ENCODE measurements at places on chromosomes 1 and 21.

GRCh38 chr1:70387507-70387906, 23.6 kb upstream of the CTH start:
- DNase-seq: no peak

DNA sequence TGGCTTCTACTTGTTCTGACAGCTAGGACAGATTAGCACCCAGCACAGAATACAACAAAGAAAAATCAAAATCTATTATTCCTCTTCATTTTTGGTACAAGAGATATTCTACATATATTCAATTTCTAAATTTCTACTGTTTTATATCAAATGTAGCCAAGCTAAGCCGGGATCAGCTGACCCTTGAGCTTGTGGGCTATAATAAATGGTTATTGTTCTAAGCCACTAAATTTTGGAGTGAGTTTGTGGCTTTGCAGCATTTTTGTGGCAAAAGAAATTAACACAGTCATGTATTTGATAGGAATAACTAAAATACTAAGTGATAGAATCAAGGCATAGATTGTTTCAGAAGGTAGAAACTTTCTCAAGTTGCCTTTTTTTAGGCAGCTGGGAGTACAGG, 50.7 kb downstream of the APP start:
- DNase-seq: no peak

- DNase-seq: no peak
These were observed 41.4 kb downstream of the PTPRF start for GRCh38 chr1:43572084-43572483.

DNA sequence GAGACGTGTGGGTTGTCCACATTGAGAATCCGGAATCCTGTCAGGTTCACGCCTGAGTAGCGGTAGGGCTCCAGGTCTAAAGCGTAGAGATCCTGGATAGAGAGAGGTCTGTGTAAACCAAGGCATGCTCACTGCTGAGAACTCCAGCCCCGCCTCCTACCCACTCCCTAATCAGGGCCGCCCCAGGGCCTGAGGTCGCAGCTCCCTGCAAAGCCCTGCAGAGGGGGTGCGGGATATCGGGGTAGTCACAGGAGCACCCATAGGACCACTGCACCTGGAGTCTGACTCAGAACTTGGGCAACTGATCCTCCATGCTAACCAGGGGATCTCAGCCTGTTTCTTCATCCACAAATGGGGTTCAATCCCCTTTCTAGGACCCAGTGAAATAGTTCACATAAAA, 174.4 kb downstream of the GRIK3 start:
- DNase-seq: no peak

DNA sequence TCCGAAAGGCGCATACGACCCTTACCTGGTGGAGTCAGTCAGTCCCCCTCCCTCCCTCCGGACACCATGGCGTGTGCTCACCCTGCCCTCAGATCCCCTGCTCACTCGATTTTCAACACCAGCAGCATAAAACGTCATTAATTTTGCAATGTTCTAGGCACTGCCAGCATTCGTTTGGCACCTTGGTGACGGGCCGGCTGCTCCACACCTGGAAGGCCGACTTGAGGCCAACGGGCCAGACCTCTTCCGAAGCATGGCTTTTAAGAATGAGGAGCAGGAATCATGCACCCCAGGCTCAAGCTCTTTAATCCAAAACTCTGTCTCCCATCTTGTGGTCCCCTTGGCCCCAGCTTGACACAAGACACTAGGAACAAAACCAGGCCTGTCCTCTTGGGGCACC, 33.1 kb downstream of the NPHP4 start:
- no peak for DNase-seq

GRCh38 chr1:51330331-51331201, at the start of gene TTC39A:
Gene TTC39A, minus strand, starts transcription at chr1:51330562. Its CDS starts 85 bp downstream, at chr1:51330477.
- no peak for DNase-seq

GRCh38 chr1:150905301-150905700, 18.4 kb downstream of the CTXND2 start:
- DNase-seq: no peak

DNA sequence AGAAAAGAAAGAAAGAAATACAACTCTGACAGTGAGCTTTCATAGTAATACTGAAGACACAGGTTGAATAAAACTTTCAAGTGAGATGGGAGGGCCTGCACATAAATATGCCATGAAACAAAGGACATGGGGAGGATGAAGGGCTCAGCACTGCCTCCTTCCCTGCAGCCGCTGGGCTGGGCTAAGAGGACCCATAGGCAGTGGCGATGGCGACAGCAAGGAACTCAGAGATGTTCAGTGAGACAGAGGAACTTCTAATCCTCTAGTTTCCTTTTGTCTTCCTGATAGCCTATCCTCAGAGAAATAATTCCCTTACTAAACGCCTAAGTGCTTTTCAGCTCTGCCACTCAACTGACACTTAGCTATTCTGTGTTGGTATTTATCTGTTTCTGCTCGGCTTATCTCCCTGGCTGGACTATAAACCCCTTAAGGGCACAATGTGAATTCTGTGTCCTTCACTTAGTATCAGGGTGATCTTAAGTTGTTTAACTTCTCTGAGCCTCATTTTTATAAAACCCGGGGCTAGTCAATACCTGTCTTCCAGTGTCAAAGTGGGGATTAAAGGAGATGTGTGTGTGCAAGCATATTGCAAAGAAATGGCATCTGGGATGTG, 24.4 kb upstream of the IER5 start:
- DNase-seq: no peak

DNA sequence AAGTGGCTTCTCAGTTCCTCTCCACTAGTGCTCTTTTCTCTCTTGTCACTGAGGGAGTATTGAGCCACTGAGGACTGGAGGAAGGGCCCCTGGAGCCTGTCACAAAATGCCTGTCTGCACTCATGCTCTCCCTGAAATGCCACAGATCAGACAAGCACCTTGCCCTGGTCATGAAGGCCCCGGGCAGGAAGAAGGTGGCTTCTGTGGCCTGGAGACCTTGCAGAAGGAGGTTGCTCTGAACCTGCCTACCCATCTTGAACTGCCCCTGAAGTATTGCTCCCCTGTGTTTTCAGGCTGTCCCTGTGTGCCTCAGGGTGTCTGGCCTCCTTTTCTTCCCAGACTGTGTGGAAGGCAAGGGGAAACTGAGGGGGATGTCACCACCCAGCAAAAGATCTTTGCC, 3.1 kb downstream of the PKP1 start:
- DNase-seq: no peak

GRCh38 chr21:25536752-25537151, 70.5 kb downstream of the MRPL39 start:
- no peak for DNase-seq

GRCh38 chr1:52157582-52157981, 15.7 kb downstream of the ZFYVE9 start:
- DNase-seq: no peak

DNA sequence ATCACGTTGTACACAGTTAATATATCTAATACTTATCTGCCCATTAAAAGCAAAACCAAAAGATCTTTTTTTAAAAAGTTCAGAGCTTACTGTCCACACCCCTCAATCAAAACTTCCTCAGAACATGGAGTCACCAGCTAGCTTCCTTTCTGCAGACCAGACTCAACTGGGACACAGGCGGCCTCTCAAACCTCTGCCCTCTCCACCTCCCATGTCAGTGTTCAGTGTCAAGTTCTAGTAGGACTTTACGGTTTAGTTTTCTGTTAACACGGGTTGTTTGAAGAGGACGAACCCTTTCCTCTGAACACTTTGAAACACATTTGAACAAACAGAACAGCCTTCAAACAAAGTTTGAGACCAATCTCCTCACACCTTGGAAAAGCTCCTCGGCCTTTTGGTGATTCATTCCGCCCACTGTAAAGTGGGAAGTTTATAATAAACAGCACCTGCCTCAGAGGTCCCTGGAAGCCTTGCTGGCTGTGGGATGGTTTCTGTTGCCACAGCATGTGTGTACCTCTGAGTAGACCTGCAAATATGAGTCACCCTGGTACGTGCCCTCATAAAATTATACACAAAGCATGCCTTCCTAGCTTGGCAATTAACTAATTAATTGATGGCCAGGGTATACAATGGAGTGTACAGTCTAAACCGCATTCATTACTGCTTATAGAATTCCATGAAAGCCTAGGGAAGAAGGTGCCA, 48.4 kb upstream of the SIPA1L2 start:
- DNase-seq: no peak

DNA sequence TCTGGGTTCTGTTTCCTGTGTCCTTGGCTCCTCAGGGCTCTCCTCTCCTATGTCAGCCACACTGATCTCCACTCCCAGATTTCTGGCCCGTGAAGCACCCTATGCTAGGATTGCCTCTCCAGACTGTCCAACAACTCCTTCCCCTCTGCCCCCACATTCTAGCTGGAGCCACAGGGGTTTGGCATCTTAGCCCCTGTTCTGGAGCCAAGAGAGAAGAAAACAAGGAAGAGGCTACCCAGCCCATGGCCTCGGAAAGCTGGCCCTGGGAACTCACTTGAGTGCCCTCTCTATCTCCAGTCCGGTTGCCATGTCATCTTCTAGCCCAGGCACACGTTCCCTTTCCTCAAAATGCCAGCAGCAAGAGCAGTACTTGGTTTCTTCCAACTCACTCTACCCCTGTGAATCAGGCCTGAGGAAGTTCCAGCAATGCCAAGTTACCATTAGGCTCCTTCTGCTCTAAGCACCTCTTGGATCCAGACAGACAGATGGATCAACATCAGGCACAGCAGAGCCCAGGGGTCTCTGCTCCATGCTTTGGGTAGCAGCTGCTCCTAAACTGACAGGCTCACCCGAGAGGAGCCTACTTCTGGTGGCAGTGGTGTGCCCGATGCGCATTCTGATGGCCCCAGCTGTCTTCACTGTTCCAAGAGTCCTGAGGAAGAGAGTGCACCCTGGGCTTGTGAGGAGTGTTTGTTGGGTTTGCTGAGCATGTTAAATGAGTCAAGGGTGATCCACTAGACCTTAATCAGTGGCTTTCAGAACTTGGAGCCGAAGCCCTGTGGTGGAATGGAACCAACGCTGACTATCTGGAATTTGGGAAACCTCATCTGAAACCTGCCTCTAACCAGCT, 11.6 kb upstream of the GPR61 start:
- no peak for DNase-seq

- no peak for DNase-seq
These were observed 263.8 kb downstream of the KCNT2 start for GRCh38 chr1:196344453-196344852.

- no peak for DNase-seq
These were observed 1.6 kb downstream of the C8A start for GRCh38 chr1:56856186-56856585.

DNA sequence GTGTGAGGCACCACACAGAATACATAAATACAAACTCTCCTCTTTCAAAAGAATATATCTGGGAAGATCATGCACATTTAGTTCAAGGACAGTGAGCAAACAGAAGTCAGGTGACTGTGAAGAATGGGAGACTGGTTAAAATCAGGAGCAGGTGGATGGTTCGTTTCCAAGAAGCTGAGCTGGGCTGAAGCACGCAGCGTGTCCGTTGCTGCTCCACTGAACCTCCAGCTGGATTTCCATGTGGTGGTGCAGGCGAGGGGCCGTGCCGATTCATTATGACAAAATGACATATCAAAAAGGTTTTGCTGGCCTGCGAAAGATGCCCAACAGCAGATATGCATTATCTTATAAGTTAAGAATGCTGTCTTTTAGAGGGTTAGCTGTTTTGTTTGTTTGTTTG, 66.0 kb downstream of the OLIG1 start:
- DNase-seq: no peak

DNA sequence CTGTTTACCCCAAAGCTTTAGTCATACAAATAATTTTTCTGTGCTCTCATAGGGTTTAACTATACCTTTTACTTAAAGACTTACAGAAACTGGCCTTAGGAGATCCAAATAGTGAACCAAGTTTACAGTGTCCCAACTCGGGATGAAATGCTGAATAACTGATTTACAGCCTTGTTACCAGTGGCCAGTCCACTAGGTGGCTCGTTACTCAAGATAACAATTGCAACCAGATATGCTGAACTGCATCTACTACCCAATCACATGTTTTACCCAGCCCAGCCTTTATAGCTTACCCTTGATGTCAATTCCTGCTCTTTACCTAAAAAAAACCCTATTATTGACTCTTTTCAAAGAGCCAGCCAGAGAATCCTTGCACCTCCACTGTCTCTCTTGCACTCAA, 1148.8 kb upstream of the ADGRL4 start:
- peak; percentile 7 for DNase-seq

DNA sequence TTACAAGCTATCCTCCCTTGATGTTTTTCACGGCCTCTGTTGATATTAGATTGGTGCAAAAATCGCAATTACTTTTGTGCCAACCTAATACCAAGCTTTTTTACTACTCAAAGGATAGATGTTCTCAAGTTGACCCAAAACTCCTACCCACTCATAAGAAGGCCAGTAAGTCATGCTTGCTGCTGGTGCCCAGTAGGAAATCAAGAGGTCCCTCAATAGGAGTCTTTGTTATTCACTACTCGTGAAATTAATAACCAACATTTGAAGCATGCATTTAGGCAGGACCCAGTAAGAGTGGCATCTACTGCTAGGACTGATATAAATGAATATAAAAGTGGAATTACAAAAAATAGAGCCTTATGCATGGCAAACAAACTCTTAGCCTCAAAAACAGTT, 52.6 kb downstream of the APP start:
- no peak for DNase-seq

GRCh38 chr1:2783069-2783434, 18.4 kb downstream of the TTC34 start:
- no peak for DNase-seq

- no peak for DNase-seq
These were observed 15.1 kb upstream of the MAB21L3 start for GRCh38 chr1:116096013-116096618.

- no peak for DNase-seq
These were observed 481.7 kb downstream of the MATN1 start for GRCh38 chr1:30241681-30242080.

DNA sequence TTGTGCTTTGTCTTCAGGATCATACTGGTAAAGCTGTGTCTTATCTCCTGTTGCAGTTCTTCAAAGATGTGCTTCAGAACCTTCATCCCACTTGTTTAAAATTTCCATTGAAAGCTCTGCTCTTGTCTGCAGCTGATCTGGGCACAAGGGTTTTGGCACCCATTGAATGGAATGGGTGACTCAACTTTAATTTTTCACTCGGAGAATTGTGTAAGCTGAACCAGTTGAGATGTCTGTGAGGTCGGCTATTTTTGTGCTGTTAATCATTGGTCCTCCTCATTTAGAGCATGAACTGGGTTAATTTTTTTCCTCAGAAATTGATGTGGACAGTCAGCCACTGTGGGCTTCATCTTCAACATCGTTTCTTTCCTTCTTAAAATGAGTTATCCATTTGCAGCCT, 252.1 kb downstream of the TM2D1 start:
- no peak for DNase-seq

GRCh38 chr1:11714831-11715575, 20.9 kb upstream of the AGTRAP start:
- DNase-seq: no peak

- no peak for DNase-seq
These were observed 13.7 kb downstream of the CD55 start for GRCh38 chr1:207335138-207335537.
